Activated CD4-positive, alpha-beta T cell treated with anti-CD3 and anti-CD28 coated beads for 24 hours (primary cell): ENCODE measurements at places on chromosomes 4 and X.

- no peak for DNase-seq
Observed at GRCh38 chrX:105865709-105866108, 43.4 kb downstream of the NRK start.

DNA sequence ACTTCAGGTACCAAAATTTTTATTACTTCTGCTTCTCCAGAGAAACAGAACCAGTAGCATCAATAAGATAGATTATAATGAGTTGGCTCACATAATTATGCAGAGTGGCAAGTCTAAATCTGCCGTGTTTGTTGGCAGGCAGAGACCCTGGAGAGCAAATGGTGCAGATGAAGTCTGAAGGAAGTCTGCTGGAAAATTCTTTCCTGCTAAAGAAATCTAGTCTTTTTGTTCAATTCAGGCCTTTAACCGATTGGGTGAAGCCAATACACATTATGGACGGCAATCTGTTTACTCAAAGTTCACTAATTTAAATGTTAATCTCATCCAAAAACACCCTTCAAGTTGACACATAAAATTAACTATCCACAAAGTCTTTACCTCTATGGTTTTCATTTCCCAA lies 156.0 kb downstream of the TBX22 start:
- no peak for DNase-seq

DNA sequence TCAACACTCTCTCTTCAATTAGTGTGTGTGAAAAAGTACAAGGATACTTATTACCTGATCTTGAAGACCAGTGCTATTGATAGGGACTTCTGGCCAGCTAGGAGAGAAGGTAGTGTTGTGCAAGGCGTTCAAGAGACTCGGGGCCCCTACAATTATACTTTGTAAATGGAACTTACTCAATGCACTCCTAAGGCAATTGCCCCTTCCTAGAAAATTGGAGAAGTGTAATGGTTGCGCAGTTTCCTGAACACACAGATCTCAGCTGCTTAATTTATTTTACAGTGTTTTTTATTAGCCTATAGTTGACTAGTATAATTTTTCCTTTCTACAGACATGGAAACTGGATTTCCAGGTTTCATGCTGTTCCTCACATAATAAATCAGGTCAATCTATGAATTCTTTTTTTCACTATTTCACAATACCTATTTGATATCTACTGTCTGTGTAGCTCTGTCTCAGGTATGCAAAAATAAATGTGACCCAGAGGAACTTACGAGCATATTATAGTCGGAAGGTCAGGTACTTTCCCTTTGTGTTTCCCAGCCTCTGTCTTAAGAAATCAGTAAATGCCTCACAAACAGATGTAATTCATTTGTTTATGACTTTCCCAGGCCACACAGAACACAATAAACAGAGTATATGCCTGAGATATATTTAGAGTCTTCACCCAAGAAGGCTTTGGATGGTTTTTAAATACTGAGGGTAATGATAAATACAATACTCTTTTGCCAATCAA lies 89.1 kb upstream of the TET2 start:
- no peak for DNase-seq

- peak; percentile 38 for DNase-seq
Observed at GRCh38 chr4:139301821-139302611, at the start of gene NDUFC1. Gene NDUFC1 (minus strand): TSS chr4:139302477. CDS start chr4:139295798, 6,679 bp downstream.

GRCh38 chr4:145481942-145482208 lies 222 bp downstream of the SMAD1 start:
- DNase-seq, result no peak

- DNase-seq, result no peak
Observed at GRCh38 chr4:130028552-130028951, 932.6 kb downstream of the C4orf33 start.

DNA sequence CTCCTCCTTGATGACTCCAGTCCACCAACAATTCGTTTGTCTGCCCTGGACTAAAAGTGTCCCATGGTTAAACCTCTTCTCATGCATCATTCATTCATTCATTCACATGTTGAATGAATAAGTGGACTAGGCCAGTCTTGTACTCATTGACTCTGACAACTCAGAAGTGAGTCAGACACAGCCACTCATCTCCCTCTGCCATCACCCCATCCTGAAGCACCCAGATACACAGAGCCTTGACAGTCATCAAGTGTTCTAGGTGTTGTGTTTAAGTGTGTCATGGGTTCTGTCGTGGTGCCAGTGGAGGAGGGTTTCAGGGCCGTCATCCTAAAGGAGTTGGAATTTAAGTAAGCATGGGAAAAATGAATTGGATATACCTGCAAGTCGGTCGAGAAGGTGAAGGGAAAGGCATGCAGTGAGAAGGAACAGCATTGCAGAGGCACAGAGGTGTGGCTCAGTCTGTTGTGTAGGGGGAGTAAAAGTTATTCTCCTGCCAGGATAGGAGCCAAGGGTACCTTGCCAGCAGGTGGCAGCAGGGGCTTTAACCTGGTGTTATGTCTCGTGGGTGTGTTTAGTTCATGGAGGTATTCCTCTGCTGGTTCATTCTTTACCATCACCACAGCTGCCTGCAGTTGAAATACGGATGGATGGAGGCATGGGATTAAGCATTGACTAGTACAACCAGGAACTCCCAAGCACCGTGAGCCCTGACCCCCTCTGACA lies 18.3 kb downstream of the MAGED2 start:
- DNase-seq, result no peak

DNA sequence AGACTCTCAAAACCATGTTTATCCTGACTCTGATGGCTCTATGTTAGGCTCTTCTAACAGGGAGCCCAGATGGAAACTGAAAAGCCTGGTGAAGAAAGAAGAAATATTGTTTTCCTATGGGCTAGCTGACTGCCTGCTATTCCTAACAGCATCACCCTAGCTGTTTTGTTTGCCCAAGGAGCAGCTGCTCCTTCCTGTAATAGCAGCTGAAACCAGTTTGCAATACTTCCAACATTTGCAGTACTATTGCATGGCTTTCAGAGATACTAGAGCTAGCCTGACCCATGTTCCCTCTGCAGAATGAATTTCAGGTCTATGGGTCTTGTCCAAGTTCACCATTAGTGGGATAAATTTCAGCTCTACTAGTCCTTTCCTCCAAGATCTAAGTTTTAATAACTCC lies 495.2 kb downstream of the INPP4B start:
- DNase-seq, result no peak

DNA sequence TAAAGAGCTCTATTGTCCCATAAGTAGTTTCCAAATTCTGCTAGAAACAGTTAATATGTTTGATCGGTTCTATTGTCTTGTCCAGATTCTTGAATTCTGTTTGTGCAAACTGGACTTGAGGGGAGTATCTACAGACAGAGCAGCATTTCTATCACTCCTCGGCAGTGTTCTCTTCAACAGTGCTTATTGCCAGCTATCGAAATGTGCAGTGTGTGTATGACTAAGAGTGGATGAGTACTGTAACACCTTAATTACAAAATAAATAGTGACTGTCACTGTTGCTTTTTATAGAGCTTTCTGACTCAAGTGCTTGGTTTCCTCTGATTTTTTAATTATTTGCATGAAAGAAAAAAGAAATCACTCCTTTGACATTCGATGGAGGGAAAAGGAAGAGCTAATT lies 274.6 kb downstream of the RPA4 start:
- no peak for DNase-seq

DNA sequence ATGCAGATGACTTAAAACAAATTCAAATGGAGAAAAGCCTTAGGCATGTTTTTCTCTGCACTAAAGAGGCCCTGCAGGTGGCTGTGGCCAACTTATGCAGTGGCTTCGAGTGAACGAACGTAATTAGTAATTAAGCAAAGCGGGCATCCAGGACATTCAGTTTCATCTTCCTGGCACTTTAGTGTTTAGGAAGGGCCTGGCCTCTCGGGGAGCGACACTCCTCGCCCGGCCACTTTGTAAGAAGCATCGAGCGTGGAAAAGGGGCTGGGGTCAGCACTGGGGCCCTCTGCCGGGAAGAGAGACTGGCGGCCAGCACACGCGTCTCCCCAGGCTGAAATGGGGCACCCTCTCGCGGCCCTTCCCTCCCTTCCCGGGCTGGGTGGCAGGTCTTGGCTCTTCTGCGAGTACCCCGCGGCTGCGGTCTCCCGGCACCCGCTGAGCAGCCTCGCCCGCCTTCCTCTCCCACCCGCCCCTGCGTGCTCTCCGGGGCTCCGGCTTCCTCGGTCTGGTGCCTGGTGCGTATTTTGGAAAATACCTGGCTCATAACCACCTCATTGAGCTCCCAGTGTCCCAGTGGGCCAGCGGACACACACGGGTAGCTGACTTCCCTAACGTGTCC lies 677 bp upstream of the CYP4V2 start:
- peak; percentile 23 for DNase-seq

DNA sequence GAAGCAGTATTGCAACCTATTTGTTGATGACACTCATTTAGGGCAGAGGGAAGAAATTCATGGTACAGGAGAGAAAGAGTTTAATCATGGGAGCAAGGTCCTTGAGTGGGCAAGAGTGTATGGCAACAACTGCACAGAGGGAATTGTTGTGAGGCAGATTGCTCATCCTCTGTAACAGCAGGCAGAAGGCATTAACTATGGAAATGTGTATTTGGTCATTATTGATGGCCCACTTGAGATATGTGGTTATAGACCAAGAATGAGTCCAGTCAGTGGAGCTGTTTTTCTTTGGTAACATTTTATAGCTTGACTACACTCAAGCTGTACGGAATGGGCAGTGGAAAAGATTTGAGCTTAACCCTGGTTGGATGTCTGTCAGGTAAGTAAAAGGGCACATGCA lies 15.9 kb downstream of the PLRG1 start:
- DNase-seq, result no peak

GRCh38 chr4:15077969-15078368 lies 75.7 kb downstream of the CPEB2 start:
- no peak for DNase-seq

- DNase-seq, result no peak
Observed at GRCh38 chr4:46270986-46271596, 118.8 kb downstream of the GABRA2 start.
